ENCODE measurements at places on chromosomes 13 and 19. TPM values are rescaled to one million over a fixed set of nuclear protein-coding genes. Genes with fewer than 3 reads are reported as not detected.

DNA sequence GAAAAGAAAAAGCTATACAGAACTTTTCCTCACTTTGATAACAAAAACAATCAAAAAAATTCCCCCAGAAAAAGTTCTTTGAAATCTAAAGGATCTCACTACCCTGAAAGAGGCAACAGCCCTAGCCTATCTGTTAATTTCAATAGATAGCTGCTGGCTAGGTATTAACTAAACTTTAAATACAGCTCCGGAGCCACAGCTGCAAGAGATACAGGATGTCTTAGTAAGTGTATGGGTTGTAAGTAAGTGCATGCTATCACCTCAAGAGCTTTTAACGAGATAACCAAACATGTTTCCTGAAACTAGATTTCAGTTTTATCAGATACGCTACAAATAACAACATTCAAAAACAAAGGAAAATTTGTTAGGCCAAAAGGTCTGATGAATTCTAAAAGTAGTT lies 148.4 kb downstream of the KLF12 start:
- H3K27me3 ChIP-seq, result no peaks in the 10 kb centered on the region
- 0 out of 2 replicates have a peak, but pooled peaks cover 4% of the 10 kb centered on the region for H3K36me3 ChIP-seq
- no peaks in the 10 kb centered on the region for H3K4me1 ChIP-seq

- H3K4me1 ChIP-seq, result no peaks in the 10 kb centered on the region
- H3K27me3 ChIP-seq, result no peaks in the 10 kb centered on the region
- H3K4me3 ChIP-seq, result no peak overlapping the region
- no peak overlapping the region for H3K27ac ChIP-seq
- no peaks in the 10 kb centered on the region for H3K36me3 ChIP-seq
Measured at GRCh38 chr13:32021785-32022184, 9.8 kb upstream of the FRY start.

- no peaks in the 10 kb centered on the region for H3K27me3 ChIP-seq
- DNase-seq, result no peak
- H3K27ac ChIP-seq, result no peak overlapping the region
- H3K4me3 ChIP-seq, result no peak overlapping the region
- H3K36me3 ChIP-seq, result peaks cover 11% of the 10 kb centered on the region
- peaks cover 6% of the 10 kb centered on the region for H3K4me1 ChIP-seq
Measured at GRCh38 chr13:98447881-98448641, 128.8 kb downstream of the STK24 start.

- no peak overlapping the region for H3K4me3 ChIP-seq
- peaks cover 3% of the 10 kb centered on the region for H3K27me3 ChIP-seq
- H3K27ac ChIP-seq, result no peak overlapping the region
- no peaks in the 10 kb centered on the region for H3K36me3 ChIP-seq
Measured at GRCh38 chr13:27001705-27002104, 169.9 kb downstream of the USP12 start.

DNA sequence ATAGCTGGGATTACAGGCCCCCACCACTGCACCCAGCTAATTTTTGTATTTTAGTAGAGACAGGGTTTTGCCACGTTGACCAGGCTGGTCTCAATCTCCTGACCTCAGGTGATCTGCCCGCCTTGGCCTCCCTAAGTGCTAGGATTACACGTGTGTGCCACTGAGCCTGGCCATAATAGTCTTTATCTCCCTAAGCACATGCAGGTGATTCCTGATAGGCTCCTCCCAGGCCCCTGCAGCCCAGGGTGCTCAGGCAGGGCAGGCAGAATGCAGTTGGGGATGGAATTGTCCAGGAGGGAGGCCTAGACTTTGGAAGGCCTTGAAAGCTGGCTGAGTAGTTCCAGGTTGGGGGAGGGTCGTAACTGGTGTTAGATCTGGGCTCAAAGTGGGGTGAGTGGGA lies 8.5 kb downstream of the ZNF526 start:
- H3K27ac ChIP-seq, result no peak overlapping the region
- no peak overlapping the region for H3K4me3 ChIP-seq
- H3K4me1 ChIP-seq, result no peaks in the 10 kb centered on the region
- H3K36me3 ChIP-seq, result peaks cover 40% of the 10 kb centered on the region

ZNF90 gene
- total RNA-seq, result 0.21 TPM

Measured in GM12878 (cell line).